Ureter (tissue), 1 donor: ENCODE measurements at places on chromosomes 5 and 9.

GRCh38 chr5:110161162-110161561, 471.4 kb downstream of the MAN2A1 start:
- DNase-seq: no peak

GRCh38 chr5:137728048-137728447, 7.8 kb downstream of the KLHL3 start:
- no peak for DNase-seq

DNA sequence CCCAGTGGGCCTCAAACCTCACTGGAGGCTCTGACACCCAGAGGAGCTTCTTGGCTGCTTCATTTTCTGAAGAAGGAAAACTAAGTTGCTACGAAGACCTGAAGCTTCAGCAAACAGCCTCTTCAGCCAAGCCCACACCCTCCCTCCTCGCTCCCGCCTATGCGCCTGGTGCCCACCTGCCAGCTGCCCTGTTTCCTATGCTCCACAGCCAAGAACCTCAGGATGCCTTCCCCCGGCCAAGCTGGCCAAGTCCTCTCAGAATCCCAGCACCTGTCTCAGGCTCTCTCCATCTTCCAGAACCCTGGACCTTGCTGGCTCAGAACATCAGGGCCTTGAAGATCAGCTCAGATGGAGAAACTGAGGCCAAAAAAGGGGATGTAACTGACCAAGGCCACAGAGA, 60.4 kb downstream of the STK10 start:
- DNase-seq: no peak

- no peak for DNase-seq
Measured at GRCh38 chr5:66198837-66199236, 54.7 kb downstream of the SREK1 start.

DNA sequence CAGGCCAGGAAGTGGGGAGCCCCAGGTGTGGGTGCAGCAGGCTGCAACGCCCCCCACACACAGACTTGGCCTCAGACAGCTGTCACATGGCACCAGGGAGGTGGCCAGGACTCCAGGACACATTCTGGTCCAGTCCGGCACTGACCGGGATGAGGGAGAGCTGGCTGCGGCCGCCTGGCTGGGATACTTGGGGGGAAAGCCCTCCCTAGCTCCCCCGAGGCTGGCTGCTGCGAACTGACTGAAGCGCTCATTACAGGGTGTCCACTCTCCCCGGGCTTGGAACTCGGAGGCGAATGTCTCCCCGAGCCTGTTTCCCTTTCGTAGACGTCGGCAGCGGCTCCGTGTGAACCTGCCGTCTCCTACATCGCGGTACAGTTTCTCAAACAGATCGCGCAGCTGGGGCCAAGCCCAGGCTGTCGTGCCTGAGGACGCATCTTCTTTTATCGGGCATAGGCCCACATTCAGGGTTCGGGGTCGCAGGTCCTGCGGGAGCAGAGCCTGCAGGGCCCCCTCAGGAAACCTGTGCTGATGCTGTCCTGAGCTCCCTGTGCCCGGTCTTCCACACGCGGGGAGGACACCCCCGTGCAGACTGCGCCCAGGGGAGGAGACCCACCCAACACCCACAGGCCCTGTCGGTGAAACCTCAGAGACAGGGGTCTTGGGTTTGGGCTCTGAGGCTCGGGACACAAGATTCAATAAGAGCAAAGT, 19.8 kb downstream of the NACC2 start:
- no peak for DNase-seq

DNA sequence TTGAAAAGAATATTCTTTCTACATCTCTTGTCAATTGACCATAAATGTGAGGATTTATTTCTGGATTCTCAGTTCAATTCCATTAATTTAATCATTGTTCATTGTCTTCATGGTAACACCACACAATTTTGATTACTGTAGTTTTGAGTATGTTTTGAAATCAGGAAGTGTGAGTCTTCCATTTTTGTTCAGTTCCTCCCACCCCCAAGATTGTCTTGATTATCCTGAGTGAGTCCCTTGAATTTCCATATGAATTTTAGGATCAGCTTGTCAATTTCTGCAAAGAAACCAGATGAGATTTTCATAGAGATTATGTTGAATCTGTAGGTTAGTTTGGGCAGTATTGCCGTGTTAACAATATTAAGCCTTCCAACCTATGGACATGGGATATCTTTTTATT, 9.5 kb downstream of the CYFIP2 start:
- no peak for DNase-seq

DNA sequence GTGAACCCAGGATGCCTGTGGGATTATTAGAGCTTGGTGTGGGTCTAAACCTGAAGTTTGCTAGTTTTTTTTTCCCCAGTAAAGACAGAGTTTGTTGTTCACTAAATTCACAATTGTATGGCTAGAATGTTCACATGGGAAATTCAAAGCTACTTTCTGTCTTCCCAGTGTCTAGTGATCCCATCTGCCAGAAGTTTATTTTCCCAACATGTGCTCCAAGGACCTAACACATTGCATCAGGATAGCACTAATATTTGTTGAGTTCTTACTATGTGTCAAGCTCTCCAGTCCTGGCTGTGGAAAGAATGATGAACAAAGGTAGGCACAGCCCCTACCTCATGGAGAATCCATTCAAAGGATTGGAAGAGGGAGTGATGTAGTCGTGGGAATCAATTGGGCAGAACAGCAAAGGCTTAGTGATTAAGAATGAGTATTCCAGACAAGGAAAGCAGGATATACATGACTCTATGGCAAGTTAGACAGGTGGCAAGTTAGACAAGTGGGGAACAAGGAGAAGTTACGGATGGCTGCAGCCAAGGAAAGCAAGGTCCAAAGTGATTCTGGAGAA, 521.5 kb upstream of the WWC1 start:
- DNase-seq: no peak

GRCh38 chr5:178249191-178249989, 16.8 kb upstream of the PHYKPL start:
- DNase-seq: no peak

DNA sequence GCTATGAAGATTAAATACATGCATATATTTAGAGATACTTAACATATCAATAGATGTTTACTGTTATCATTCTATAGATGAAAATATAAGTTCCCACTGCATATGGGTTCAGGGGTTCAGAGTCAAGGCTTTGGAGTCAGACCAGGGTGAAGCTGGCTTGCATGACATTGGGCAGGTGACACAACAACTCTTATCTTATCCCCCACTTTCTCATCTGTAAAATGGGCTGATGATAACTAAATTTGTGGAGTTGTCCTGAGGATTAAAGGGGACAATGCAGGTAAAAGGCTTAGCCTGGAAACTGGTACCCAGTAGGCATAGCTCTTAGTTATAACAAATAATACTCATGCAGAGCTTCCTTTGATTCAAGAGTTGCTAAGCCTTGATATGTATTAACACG, 72.6 kb upstream of the BRINP1 start:
- DNase-seq: no peak

- DNase-seq: no peak
Measured at GRCh38 chr5:161085056-161085455, 233.0 kb upstream of the ATP10B start.

- DNase-seq: no peak
Measured at GRCh38 chr5:173065155-173065554, 9.0 kb downstream of the CREBRF start.

GRCh38 chr5:91219091-91219802, 163.9 kb downstream of the ARRDC3 start:
- DNase-seq: peak; percentile 61

GRCh38 chr9:97853844-97854695, 1.0 kb downstream of the FOXE1 start:
- DNase-seq: no peak

- DNase-seq: no peak
Measured at GRCh38 chr9:109812331-109812730, 32.3 kb downstream of the PALM2AKAP2 start.

- DNase-seq: no peak
Measured at GRCh38 chr5:110852053-110852452, 113.2 kb downstream of the SLC25A46 start.

- DNase-seq: no peak
Measured at GRCh38 chr9:35920051-35920620, 10.8 kb downstream of the SPAAR start.

- no peak for DNase-seq
Measured at GRCh38 chr5:173001229-173001841, 17.8 kb downstream of the ATP6V0E1 start.

DNA sequence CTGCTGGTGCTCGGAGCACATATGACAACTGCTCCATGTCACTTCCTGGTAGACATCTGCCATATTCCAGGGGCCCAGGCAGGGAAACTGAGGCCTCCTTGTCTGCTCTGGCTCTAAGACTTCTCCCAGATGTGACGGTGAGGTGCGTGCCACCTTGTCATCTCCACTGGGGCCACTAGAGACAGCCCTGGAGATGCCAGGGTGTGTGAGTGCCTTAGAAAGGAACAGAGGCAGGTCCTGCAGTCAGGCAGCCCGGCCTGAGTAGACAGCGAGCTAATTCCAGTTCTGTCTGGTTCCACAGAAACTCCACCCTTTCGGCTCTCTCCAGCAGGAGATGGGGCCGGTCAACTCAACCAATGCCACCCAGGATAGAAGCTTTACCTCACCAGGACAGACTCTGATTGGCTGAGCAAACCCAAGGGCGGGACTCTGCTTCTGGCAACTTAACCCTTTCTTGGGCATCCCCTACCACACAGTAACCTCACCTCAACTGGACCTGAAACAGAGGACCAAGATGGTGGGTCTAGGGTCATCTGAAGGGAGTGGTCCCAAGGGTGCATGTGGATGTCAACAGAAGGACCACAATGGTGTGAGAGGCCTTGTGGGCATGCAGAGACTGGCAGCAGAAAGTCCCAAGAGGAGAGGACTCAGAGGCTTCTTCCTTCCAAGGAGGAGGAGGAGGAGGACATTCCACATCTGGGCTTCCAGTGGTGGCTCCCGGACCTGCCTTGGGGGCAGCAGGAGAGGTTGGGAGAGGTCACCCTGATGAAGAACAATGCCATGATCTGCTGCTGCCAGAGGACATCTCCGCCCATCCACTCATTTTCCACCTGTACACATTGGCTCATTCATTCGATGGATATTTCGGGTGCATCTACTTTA, 77.7 kb downstream of the RGS3 start:
- peak; percentile 61 for DNase-seq

DNA sequence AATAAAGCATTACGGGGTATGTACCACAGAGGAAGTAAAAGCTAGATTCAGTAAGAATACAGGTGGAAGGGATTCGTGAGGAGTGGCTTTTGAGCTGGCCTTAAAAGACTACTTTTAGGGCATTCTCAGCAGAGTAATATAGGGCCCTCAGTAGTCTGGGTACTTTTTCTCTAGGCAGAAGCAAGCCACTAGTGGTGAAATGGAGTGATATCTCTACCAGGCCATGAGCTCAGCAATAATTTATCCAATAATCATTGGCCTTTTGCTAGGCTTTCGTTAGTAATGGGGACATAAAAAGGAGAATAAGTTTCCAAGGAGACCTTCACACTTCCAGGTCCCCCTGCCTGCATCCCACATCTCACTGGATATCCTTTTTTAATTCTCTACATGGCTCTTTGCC, 1.7 kb downstream of the POLR3G start:
- DNase-seq: no peak

DNA sequence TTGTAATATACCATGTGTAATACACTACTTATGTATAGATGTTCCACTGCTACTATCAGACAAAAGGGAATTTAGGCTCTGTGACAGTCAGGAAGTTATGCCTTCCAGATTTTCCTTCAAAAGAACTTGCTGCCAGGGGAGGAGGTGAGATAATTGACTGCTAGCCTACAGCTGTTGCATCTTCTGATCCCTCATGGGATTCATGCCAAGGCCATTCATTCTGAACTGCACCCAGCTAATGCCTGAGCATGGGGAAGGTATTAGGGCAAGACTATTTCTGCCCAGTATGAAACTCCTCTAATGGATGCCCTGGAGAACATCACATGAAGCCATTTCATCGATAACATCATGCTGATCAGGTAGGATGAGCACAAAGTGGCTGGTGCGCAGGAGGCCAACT, 746.5 kb upstream of the ZNF608 start:
- no peak for DNase-seq
